ENCODE measurements at places on chromosomes 11 and 22.
A peak's percentile ranks its signal among the peaks of the same experiment; 100 is the strongest.

GRCh38 chr11:76159983-76160661 is 46.2 kb downstream of the WNT11 start:
- no peak for DNase-seq

- no peak for DNase-seq
Observed at GRCh38 chr22:25406510-25407210, 157.8 kb upstream of the GRK3 start.

GRCh38 chr11:35138606-35138942 is 397 bp upstream of the CD44 start:
- DNase-seq: no peak

- no peak for DNase-seq
Observed at GRCh38 chr11:120134931-120135228, 3.0 kb downstream of the TRIM29 start.

DNA sequence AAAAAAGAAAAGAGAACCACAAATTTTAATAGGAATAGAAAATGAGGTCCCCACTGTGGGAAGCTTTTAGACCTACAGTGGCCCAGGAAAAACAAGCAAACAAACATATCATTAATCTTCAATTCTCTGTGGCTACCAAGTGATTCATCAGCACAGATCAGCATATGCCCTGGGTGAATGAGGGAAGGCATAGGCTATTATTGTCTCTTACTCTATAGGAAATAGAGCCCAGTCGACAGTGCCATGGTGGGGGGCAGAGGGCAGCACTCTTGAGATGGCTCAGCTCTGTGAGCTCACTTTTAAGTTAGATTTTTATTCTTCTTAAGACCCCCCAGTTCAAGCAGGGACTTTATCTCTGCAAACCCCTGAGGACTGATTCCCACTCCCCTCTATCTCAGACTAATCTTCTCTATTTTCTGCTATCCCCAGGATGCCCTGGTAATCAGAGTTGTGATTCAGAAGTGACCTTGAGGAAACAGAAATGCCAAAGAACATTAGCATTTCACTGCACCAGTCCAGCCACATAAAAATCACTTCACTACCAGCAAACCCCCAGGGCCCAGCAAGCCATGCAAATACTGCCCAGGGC is 9.5 kb upstream of the FEZ1 start:
- no peak for DNase-seq

DNA sequence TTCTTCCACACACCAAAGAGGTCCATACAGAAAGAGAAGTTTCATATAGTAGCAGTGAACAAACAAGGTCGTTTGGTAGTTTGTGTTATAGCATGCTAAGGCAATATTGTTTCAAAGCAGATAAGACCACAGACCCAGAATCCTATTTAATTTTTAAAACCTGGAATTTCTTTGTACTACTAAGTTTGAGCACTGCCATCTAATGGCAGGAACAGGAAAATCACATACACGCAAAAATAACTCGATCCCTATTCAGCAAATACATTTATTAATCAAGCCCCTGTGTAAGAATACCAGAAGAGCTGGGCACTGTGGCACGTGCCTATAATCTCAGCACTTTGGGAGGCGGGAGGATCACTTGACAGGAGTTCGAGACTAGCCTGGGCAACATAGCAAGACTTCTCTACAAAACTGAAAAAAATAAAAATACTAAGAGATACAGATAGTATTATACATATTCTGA is 2.9 kb upstream of the BTBD10 start:
- peak; percentile 49 for DNase-seq

- no peak for DNase-seq
Observed at GRCh38 chr22:20405931-20406685, 12.2 kb downstream of the ZNF74 start.

DNA sequence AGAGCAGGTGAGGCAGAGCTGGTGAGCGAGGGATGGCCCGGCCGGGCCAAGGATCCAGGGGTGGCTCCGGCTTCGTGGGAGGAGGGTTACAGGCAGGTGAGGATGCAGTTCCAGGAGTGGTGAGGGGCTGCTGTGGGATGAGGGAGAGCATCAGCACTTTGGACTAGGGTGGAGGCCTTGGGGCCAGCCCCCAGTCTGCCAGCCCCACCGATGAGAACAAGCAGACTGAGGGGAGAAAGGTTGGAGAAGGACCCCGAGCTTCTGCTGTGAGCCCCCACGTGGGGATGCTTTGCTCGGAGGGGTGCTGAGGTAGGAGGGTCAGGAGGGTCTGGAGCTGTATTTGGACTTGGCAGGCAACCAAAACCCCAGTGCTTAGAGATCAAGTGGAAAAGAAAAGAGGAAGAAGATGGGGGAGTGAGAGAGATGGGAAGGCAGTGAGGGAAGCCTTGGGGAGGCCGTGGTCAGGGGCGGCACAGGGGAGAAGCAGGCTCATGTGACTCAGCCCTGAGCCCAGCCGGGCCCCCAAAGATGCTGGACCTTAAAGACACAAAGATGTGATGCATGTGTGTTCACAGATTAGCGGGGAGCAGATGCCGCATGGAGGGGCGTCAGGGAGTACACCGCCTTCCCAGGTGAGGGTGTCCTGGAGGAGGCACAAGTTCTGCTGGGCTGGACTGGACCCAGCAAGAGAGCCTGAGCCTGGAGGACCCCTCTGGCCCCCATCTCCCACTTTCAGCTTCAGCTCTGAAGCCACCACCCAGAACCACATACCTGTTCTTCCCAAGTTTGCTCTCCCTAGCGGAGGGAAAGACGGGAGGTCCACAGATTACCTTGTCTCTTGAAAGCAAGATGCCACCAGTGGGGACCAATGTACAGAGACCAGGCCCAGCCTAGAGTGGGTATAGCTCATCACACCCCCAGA is 91.3 kb downstream of the CDKN1C start:
- no peak for DNase-seq

DNA sequence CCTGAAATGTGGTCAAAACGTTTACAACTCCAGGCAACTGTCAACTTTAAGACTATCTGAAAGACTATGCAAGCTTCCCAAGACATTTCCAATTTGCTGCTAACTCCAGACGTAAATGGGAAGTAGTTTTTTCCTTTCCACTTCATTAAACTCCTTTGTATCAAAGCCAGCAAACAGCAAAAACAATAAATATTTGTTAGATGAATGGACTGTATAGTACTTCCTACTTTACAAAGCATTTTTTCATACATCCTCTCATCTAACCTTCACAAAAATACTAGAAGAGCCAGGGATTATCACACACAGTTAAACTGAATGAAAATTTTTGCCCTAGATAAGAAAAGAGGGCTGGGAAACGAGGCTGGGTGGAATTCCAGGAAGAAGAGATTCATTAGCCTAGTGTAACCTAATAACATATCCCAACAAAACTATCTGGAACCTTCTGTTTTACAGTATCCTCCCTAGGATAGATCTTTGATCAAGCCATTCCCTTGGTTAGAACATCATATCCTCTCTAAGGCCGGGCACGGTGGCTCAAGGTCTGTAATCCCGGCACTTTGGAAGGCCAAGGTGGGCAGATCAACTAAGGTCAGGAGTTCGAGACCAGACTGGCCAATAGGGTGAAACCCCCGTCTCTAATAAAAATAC is 10.4 kb downstream of the NUP98 start:
- DNase-seq: no peak

GRCh38 chr11:7524462-7525235 is 10.8 kb downstream of the PPFIBP2 start:
- DNase-seq: no peak

DNA sequence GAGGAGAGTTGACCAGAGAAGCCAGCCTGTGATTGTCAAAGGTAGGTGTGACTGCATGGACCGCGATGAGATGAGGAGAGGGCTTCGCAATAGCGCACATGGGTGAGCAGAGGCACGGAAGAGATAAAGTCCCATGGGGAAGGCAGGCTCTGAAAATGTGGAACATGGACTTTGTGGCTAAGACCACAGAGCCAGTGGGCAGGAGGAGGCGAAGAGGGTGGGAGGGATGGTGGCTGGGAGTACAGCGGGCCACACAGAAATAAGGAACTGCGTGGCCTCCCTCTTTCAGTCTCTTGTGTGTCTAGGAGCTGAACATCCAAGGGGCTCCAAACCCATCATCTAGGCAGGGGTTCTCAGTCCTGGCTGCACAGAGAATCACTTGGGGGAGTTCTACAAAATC is 98.6 kb downstream of the TENM4 start:
- DNase-seq: no peak

- no peak for DNase-seq
Observed at GRCh38 chr22:27680636-27681035, 120.9 kb downstream of the MN1 start.

- no peak for DNase-seq
Observed at GRCh38 chr11:101944923-101945322, 28.6 kb upstream of the ANGPTL5 start.

DNA sequence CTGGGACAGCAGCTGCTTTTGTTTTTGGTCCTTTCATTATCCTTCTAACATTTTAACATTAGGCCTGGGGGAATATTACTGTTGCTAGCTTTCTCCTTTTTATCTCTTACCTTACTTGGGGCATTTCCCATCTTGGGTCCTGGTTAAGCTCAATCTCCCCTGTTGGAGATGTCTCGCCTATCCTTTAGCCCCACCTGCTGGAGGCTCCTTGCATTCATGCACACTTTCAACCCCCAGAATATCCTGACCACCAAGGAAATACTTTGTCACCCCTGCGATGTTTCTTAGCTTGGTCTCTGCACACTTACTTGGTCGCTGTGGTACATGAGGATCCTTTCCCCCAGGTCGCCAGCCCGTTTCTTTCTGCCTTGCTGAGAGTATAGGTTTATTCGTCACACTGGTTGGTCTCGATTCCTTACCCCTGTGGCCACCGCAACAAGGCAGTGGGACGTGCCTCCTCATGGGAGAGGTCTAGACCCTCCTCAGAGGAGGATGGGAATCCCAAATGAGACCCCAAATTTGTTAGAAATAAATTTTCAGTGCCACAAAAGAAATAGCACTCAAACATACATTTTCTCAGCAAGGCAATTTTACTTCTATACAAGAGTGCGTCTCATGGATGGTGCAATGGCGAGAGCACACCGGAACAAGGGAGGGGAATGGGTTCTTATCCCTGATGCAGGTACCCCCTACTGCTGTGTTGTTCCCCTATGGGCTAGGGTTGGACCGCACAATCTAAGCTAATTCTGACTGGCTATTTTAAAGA is 5.4 kb upstream of the TXN2 start:
- peak; percentile 64 for DNase-seq

DNA sequence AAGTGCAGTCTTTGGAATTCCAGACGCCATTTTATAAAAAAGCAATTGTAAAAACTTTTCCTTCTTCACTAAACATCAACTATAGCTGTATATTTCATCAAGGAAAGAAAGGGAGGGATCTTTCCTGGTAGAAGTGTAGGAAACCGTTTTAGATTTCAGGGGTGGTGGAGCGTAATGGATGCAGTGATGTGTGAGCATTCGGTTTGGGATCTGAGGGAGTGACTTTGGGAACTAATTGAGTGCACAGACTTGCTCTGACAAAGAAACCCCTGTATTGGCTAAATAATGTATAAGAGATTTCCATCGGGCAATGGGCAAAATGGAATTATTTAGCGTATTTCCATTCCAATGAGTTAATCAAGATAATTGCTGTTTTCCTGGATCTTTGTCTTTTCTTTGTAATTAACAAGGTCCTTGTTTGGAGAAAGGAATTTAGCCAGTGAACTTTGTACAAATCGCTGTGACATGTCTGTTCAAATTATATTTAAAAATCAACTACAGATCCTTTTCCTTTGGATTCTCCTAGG is 125.0 kb upstream of the NARS2 start:
- DNase-seq: no peak

DNA sequence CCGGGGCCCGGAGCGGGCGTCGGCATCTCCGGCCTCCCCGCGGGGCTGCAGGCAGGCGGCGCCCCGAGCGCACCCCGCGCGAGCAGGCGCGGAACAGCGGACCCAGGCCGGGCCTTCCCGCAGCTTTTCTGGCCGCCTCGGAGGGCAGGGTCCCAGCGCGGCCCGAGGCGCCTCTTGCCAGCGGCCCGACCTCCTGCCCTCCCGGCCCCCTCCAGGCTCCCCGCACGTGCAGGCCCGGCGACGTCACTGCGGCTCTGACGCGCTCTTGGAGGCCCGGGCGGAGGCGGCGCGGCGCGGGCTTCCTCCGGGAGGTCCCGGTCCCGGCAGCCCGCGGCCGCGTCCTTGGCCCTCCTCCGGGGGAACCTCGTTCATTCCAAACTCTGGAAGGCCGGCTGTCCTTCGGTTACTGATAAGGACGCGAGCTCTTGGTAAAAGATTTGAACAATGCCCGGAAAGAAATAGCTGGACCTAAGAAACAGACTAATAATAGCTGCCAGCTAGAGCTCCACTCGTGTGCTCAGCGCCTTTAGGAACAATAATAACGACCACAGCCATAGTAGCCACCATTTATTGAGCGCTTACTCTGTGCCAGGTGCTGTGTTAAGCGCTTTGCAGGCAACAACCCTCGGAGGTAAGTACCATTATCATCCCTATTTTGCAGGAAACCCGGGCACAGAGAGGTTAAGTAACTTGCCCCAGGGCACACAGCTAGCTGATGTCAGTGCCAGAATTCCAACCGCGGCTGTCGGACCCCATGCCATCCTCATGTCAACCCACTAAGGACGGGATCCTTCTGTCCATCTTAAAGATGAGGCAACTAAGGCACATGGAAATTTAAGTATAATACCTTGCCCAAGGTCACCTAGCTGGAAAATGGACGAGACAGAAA is 39.1 kb upstream of the CREB3L1 start:
- DNase-seq: peak; percentile 45

DNA sequence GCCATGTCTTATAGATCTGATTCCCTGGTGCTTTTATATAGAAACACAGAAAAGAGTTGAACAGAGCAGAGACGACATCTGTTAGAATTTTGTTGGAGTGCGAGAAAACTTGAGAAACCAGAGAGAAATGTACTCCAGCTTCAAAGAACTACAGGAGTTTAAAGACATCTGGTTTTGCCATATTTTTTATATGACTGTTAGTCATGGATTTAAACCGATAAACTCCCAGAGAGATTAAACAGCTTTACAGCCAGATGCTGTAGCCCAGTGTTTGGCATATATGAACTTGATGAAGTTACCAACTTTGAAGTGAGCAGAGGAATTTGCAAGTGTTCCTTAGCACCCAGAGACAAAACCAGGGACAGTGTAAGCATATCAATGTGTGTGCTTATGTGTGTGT is 1083.1 kb downstream of the LRRC4C start:
- peak; percentile 28 for DNase-seq

DNA sequence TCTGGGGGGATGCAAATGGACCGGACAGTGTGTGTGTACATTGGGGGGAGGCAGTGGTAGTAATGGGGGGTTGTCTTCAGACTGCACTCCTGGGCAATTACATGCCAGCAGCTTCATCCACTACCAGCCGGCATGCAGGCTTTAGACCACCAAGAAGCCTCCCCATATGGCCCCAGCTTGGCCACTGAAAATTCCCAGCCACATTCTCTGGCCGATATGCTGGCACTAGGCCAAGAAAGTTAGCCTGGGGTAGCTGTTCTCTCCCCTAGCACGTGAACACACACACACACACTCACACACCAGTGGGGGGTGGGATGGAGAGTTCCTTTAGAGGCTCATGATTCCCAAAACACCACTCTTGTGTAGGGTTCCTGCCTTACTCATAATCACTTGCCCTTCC is 3.6 kb upstream of the ROBO3 start:
- no peak for DNase-seq

Data from fibroblast of upper back skin (primary cell).